ENCODE measurements at places on chromosomes 7 and 10.

DNA sequence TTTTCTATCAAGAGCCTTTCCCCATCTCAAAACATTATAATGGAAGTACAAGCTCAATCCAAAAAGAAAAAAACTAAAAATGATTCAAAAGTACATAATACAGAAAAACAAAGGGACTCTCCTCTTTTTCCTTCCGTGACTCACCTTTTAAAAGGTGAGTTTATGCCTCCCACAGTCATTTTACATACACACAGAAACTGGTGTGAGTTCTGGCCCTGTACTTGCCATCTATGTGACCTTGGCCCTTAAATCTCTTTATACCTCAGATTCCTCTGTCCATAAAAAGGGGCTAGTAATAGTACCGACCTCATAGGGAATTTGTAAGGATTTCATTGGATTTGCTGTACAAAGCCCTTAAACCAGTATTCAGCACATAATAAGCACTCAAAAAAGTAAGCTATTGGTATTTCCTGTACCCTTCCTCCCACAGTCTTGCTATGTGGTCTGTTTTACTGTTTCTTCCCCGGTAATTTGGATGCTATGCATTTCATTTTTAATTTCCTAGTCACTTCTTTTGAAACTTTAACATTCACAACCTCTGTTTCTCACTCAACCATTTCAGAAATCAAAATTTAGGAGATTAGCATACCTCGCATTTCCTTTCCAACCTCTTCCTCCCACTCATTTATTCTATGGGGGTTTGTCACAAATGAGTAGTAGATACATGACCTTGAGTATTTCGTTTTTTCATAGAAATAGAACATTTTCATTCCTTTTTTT, 39.0 kb downstream of the STK17A start:
- DNase-seq, result no peak

DNA sequence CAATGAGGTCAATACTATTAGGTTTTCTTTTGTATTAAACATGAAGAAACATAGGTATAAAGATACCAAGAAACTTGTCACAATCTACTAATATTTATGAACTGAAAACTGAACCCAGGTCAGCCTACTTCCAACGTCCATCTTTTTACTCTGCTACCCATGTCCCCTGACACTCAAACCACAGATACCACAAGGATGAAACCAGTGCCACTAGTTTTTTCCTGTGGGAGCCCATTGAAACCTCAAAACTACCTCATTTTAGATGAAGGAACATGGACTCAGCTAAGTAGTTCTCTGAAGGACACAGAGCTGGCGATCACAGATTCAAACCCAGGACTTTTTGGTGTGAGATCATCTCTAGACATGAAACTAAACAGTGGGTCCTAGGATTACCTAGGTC, 6.8 kb downstream of the TET1 start:
- no peak for DNase-seq

- no peak for DNase-seq
Observed at GRCh38 chr10:78320506-78320905, 286.8 kb downstream of the RPS24 start.

GRCh38 chr7:39810710-39811109, 139.3 kb upstream of the CDK13 start:
- DNase-seq, result no peak

GRCh38 chr10:9297580-9297979, 1243.1 kb downstream of the GATA3 start:
- DNase-seq, result no peak

DNA sequence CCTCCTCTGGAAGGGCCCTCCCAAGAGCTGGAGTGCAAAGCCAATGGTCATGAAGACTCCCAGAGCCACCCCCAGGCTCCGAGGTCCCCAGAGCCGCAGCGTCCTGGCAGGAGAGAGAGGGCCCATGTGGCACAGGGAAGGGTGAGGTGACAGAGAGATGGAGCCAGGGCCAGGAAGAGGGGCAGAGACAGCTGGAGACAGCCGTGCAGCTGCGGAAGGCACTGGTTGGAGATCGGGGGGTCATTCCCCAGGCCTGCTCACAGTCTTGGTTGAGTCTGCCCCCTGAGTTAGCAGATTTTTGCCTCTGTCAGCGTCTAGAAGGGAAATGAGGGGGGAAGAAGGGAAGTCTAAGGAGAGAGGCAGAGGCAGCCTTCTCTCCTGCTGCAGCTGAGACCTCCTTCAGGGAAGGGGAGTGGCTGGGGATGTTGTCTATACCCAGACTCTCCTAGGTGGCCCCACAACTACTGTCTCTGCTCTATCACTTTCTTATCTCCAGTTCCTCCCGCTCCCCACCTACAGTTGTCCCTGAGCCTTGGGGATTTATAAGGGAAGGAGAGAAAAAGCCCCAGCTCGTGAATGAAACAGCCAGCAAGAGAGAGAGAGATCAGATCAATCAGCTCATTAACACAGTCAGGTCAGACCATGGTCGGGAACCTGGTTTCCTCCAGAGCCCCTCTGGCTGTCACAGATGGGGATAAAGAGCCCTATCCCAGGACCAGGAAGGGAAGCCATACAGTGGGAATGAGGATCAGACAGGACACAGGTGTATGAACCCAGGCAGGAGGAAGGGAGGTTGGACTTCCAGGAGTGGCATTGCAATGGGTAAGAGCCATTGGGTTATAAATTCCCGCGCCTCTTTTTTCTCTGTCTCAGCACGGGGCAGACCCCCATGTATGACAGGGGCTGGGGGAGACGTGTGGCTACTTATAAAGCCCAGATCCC, 1.2 kb downstream of the GAL3ST4 start:
- DNase-seq, result no peak

DNA sequence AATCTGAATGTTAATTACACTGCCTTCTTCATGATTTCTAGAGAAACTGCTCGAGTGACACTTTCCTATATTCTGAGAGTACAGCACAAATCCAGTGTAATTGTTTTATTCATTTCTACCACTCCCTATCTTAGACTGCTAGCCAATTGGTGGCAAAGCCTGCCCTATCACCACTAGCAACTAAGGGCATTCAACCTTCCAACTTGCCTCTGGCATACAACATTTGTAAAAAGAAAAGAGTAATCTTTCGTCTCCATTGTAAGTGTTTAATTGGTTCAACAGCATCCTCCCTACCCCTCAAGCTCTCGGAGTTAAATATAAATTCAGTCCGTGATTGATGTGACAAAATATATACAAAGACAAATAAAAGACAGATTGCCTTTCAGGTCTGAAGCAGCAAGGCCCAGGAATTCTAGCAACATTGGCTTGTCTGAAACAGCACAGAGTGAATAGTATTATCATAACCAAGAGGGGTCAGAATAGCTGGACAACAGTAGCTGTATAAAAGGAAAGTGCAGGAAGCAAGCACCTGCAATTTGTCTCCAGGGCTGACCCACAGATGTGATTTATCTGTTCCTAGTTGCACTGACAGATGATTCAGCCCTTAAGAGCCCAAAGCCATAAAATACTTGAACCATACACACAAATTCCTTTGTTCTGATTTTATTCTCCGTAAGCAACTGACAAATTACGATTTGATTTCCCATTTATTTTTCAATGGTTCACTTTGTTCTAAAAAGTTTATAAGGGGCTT, 47.6 kb upstream of the ANKRD1 start:
- no peak for DNase-seq

GRCh38 chr7:74070619-74070921, 13.0 kb upstream of the LIMK1 start:
- no peak for DNase-seq

DNA sequence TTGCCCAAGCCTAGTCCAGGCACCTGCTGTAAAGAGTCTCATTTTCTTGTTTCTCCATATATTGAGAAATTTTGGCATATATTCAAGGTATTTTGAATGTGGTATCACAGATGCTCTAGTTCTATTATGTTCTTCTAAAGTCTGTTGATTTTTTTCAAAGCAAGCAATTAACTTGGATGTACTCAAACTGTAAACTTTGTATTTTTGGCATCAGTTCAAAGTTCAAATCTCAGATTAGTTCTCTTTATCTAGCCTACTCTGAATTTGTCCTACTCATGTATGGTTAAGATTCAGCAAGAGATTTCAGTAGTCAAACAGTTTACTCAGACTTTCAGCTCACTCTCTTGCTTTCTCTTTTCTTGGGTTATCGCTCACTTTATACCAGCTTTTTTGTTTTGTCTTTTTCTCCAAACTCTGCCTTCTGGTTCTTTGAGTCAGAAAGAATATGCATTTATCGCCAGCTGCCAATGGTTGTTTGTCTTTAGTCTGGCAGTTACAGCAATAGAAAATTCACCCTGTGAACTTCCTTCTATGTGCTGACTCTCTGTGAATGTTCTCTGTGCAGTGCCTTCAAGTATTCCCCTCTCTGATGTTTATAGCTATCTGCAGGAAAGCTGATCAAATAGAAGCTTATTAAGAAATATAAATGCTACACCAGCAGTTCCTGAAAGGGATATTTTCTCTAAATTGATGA, 56.0 kb downstream of the ANKRD7 start:
- DNase-seq, result no peak

DNA sequence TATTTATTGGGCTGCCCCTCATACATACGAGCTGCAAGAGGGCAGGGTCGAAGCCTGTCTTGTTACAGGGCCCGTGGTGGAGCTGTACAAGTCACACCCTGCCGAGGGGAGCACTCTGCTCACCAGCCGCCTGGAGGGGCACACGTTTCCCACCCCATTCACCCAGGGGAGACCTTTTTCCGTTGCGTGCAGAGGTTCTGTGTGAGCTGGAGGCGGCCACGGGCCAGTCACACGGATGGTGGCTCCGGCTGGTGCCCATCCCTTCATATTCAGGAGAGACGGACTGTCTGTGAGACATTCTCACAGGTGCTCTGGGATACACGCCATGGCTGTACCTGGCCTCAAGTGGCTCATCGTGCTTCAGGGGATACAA, 47.9 kb upstream of the FAM20C start:
- DNase-seq, result no peak

GRCh38 chr10:71667387-71667752, 52.2 kb downstream of the C10orf105 start:
- DNase-seq, result no peak

DNA sequence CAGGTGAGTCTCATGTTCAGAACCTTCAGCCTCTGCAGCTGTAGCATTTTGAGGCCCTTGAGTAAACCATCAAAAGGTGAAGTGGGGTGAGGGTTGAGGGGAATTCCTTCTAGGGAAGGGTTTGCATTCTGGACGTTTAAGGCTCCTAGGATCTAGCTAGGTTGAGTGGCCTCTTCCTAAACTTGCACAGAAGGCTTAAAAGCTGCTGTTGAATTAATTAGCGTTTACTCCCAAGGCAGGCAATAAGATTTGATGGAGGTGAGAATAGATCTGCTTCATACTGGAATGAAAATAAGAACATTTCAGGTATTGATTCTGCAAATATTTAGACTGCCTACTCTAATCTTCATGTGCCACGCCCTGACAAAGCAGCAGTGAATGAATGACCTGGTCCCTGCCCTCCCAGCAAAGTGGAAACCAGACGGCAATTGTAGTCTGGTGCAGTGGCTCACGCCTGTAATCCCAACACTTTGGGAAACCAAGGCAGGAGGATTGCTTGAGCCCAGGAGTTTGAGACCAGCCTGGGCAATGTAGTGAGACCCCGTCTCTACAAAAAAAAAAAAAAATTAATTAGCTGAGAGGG, 11.4 kb upstream of the KPNA7 start:
- DNase-seq, result no peak

DNA sequence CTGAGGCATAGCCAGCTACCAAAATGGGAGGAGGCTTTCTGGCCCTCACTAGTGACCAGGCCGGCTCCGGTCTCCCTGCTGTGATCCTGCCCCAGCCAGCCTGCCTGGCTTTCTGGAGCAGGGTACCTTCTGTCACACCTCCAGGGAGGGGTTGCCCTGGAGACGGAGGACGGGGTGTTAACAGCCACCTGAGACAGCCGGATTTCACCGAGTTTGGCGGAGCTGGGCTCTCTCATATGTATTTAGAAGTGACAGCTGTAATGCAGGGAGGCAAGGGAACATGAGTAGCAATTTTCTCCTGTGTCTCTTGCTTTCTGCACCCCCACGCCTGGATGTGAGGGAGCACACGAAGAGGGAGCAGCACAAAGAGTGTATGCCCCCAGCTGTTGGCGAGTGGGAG, 473.3 kb downstream of the PLXNA4 start:
- no peak for DNase-seq

DNA sequence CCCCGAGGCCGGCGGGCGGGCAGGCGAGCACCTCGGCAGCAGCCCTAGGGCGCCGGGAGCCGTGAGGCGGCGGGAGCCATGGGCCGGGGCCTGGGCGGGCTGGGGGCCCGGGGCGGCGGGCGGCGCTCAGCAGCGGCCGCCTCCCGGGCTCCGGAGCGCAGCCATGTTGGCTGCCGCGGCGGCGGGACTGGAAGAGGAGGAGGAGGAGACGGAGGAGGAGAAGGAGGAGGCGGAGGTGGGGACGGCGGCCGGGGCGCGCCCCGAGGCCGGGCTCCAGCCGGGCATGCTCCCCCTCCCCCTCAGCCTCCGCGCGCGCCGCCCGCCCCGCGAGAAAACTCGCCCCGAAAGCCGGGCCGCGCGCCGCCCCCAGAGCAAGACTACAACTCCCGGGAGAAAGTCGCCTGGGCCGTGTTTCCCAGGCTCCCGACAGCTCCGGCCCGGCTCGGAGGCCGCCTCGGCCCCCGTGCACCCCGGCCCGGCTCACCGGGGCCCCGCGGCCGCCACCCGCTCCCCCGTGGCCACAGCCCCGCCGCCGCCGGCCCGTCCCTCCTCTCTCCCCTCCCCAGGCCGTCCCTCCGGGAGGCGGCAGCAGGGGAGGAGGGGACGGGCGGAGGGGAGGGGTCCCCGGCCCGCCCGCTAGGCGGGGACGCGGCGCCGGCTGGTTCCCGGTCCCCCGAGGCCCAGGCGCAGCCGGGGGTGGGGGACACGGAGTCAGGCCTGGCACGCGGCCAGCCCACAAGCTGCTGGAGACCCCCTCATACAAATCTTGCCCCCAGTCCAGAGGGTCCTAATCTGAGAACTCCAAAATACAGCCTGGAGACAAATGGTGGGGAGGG, at the start of gene DLG5:
TSS of gene DLG5 (minus strand) at position 190 of the 836 bp plus-strand sequence. CDS start 235 bp downstream, outside the sequence.
- no peak for DNase-seq

DNA sequence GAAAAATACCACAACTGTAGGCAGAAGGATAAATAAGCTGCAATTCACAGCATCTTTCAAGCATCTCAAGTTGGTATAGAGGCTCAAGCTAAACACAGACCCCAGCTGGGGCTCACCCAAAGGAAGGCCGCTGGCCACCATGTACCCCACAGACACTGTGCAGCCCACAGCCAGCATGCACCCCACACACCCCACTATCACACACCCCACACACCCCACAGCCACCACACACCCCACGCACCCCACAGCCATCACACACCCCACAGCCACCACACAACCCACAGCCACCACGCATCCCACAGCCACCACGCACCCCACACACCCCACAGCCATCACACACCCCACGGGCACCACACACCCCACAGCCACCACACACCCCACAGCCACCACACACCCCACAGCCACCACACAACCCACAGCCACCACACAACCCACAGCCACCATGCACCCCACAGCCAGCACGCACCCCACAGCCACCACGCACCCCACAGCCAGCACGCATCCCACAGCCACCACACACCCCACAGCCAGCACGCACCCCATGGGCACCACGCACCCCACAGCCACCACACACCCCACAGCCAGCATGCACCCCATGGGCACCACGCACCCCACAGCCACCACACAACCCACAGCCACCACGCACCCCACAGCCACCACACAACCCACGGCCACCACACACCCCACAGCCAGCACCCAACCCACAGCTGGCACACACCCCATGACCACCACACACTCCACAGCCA, 214.7 kb downstream of the DNAJB6 start:
- no peak for DNase-seq

All from stimulated activated CD4-positive, alpha-beta T cell treated with anti-CD3 and anti-CD28 coated beads, Interleukin-15, amount 100 ng/mL, for 1 hour (primary cell).